ENCODE measurements at places on chromosomes 7 and 10. TPM values are rescaled to one million over a fixed set of nuclear protein-coding genes. Genes with fewer than 3 reads are reported as not detected.

EDRF1 gene
- polyA plus RNA-seq, result 12.8 TPM

PRSS2 gene
- not detected for polyA plus RNA-seq

SLC26A3 gene
- polyA plus RNA-seq, result not detected

OR2A2 gene
- polyA plus RNA-seq, result not detected

NRG3 gene
- not detected for polyA plus RNA-seq

OLAH gene
- polyA plus RNA-seq, result not detected

SCIN gene
- 1.6 TPM for polyA plus RNA-seq

HABP2 gene
- polyA plus RNA-seq, result not detected

ACTA2 gene
- polyA plus RNA-seq, result 9.4 TPM

EBLN1 gene
- polyA plus RNA-seq, result not detected

CCAR1 gene
- polyA plus RNA-seq, result 40.1 TPM
